Renal pelvis (tissue), 12 donors: ENCODE measurements at places on chromosomes 2 and 18.
A peak's percentile ranks its signal among the peaks of the same experiment; 100 is the strongest.

DNA sequence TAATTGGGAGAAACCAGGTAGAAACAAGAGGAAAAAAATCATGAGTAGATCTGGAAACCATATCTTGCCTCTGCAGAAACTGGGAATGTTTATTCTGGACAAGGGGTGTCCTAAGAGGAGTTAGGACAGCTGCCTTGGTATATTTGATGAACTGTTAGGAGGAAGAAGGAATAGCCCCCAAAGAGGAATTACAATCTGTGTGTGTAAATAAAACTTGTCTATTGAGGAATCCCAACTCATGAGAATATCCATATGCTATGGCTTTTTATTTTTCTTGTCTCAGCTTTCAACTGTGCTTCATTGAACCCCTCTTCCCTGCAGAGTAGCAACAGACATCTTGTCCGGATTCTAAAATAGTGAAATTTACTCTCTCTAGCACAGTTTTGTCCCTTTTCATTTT, 423.5 kb upstream of the SLC14A2 start:
- DNase-seq: peak; percentile 39

DNA sequence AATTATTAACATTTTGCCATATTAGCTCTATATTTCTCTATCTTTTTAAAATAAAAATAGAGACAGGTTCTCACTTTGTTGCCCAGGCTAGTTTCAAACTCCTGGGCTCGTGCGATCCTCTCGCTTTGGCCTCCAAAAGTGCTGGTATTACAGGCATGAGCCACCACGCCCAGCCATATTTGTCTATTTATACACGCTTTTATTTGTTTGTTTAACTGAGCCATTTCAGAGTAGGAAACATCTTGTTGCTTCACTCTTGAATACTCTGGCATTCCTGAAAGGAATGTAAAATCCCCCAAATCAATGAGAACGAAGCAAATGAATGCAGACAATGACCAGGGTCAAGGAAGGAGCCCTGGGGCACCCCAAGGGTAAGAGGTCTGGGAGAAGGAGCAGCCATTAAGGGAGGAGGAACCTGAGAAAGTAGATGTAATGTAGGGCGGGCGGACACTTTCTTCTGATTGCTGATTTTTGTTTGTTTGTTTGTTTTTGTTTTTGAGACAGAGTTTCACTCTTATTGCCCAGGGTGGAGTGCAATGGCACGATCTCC, 31.7 kb upstream of the RAB1A start:
- DNase-seq: no peak

GRCh38 chr2:118168615-118169014, 80.3 kb downstream of the INSIG2 start:
- peak; percentile 61 for DNase-seq

- no peak for DNase-seq
These were observed 457.9 kb downstream of the PIK3C3 start for GRCh38 chr18:42412896-42413295.

DNA sequence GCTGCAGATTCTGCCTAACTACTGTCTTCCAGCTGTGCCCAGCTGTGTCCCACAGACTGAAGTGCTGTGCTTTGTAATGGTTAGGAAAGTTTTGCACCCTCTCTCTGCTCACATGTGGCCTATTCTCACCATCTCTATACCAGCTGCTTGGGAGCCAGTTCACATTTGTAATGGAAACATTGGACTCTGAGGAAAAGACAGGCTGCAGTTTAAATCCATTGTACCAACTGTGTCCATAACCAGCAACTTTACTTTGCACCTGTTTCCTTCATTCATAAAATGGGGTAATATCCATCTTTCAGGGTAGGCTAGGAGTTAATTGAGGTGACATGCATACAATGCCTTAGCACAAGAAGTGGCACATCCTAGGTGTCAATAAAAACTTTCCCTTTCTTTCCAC, 344.0 kb downstream of the TNS1 start:
- DNase-seq: no peak

DNA sequence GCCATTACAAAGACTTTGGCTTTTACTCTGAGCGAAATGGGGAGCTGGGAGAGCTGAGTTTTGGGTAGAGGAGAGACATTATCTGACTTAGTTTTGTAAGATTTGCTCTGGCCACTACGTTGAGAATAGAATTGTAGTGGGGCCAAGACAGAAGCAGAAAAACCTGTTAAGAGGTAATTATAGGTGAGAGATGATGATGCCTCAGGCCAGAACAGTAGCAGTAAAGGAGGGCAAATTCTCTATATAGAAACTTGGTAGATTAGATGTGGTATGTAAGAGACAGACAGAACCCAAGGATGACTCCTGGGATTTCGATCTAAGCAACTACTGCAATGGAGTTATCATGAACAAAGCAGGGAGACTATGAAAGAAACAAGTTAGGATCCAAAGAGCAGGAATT, 17.4 kb upstream of the CREB1 start:
- no peak for DNase-seq

- no peak for DNase-seq
These were observed 94.8 kb upstream of the CREB1 start for GRCh38 chr2:207434899-207435465.

DNA sequence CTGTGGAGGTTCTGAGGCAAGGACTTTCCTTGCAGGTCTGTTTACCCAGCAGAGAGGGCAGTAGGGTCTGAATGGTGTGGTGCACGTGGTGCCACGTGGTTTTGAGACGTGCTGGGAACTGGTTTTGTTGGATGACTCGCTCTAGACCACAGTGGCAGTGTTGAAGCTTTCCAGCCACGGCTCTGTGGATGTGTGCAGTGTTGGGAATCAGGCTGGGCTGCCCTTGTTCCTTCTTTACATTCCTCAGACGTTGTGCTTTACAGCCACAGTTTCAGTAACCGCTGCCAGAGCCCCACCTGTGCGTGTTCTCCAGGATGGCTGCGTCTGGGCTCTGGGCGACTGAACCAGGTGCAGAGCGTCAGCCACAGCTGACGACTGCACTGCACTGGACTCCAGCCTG, 8.2 kb downstream of the CTDP1 start:
- DNase-seq: no peak

DNA sequence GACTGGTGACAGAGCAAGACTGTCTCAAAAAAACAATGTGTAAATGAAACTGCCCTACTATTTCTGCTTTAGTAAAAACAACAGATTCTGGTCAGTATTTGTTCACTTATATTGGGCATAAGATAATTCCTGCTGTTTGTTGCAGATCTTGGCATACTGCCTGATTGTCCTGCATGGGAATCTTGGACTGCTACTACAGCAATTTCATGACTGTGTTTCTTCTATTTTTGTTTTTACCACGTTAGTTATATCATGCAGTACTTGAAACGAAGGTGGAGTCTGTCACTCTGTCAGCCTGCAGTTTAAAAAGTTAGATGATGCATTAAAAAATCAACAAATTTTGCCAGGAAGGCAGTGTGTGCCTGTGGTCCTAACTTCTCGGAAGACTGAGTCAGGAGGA, 14.2 kb upstream of the CLASP1 start:
- no peak for DNase-seq

DNA sequence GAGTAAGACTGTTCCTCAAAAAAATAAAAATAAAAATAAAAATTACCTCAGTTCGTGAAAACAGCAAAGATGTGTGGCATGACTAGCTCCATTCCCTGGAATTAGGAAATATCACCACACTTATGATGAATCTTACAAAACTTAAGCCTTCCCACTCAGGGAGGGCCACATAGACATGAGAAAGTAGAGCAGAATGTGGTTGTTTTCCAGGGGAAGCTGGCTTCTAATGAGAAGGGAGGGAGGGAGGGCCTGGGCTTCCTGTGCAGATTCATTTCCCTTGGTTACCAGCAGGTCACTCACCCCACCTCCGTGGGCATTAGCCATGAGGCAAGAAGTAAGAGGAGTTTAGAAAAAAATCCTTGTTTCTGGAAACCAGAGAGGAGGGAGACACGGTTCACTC, 95.9 kb upstream of the RMDN2 start:
- no peak for DNase-seq

DNA sequence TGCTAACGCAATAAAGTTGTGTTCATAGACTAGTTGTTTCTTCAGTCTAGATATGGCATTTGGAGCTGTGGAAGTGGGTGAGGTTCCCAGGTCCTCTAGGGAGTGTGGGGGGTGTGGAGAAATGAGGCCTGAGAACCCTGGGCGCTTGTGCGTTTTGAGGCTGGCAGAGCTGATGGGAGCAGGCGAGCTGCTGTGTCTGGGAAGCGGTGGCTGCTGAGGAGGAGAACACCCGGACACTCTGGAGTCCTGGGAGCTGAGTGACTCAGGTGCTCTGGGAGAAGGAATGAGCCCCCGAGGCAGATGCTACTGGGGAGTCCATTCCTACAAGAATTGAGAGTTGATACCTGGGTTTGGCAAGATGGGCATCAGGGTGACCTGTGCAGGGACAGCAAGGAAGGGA, 67.5 kb downstream of the LPIN1 start:
- no peak for DNase-seq

DNA sequence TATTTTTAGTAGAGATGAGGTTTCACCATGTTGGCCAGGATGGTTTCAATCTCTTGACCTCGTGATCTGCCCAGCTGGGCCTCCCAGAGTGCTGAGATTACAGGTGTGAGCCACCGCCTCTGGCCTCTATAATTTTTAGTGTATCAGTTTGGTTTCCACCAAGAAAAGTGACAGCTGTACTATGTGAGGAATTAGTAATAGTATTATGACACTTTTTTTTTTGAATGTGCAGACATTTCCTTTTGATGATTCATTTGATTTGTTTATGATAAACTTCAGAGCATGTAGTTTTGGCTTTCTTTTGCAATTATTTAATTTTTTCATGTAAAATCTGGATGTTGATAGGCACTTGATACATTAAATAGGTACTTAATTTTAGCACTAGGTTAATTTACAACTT, 61.5 kb downstream of the PTPN4 start:
- no peak for DNase-seq
